ENCODE measurements at places on chromosomes 3 and 15.
A peak's percentile ranks its signal among the peaks of the same experiment; 100 is the strongest.

GRCh38 chr3:28280781-28281180 is 39.4 kb downstream of the CMC1 start:
- DNase-seq, result no peak

DNA sequence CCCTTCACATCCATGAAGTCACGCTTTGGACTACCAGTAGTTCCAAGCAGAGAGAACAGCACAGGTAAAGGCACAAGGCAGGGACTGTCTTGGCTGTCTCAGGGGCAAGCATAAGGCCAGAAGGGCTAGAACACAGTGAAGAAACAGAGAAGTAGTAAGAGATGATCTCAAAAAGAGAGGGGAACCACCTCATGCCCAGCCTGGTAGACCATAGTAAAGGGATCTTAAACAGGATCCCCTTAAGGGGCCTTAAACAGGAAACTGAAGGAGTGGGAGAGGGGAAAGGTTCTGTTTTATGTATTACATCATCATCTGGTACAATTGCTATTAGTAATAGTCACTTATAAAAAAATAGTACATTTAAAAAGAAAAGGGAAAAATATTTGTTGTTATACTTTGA is 25.8 kb downstream of the P2RY1 start:
- DNase-seq, result no peak

GRCh38 chr3:53346514-53346913 is 829 bp downstream of the DCP1A start:
- peak; percentile 24 for DNase-seq

DNA sequence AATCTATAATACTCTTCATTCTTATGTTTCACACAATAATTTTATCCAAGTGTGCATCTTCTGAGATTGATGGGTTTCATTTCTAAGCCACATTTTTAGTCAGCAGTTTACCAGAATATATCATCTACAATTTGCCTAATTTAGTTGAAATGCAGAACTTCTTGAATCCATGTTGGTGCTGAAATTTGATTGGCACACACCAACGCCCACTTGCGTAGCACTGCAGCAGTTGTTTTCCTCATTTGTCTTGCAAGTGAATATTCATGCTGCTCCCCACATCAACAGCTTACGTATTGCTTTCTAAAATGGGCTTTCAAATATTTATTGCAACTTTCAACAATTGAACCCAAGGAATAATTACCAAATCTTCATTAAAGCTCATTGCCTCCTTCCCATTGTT is 87.8 kb upstream of the CTDSPL start:
- no peak for DNase-seq

DNA sequence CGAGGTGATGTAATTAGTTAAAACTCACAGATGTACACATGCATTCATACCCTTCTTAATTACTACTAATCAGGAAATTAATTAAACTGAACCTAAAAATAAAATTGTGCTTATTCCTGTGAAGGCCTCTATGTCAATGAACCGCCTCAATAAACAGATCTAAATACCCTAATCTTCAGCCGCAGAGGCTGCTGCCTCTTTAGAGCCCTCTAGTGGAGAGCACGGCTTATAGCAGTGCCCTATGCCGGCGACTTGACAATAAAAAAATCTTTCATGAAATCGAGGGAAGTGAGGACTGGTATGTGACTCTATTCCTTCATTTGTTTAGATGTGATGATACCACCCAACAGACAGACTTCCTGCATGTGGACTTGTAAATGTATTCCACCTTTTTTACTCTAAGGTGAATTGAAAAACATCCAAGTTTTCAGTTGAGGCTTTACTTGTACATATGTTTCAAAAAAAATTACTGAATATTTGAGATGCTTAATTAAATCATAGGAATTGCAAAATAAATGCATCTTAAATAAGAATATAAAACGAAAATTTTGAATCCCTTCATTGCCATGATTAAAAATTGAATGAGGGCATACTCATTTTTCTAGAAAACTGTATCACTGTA is 8.3 kb upstream of the EPHA3 start:
- DNase-seq, result peak; percentile 19

DNA sequence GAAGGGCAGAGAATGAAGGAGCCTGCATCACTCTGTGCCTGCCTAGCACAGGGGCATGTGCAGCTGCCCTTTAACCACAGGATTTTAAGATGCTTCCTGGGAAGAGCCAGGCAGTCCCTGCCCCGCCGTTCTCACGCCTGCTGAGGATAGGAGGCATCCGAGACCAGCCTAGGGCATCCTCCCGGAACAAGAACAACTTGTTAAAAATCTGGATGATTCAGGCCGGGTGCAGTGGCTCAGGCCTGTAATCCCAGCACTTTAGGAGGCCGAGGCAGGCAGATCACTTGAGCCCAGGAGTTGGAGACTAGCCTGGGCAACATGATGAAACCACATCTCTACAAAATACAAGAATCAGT is 15.2 kb downstream of the NRROS start:
- DNase-seq, result no peak

DNA sequence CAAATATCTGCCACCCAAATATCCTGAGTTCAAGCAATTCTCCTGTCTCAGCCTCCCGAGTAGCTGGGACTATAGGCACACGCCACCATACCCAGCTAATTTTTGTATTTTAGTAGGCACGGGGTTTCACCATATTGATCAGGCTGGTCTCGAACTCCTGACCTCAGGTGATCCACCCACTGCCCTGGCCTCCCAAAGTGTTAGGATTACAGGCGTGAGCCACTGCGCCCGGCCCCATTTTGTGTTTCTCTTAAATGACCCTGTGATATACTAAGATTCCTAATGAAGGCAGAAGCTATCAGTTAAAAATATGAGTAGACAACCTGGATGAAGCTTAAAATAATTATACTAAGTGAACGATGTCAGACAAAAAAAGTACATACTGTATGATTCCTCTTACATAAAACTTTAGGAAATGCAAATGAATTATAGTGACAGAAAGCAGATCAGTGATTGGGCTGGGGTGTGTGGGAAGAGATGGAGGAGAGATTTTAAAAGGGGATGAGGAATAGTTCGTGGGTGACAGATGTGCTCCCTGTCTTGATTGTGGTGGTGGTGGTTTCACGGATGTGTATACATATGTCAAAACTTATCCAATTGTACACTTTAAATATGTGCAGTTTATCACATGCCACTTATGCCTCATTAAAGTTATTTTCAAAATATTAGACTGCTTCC is 3.8 kb upstream of the KLHL40 start:
- no peak for DNase-seq

DNA sequence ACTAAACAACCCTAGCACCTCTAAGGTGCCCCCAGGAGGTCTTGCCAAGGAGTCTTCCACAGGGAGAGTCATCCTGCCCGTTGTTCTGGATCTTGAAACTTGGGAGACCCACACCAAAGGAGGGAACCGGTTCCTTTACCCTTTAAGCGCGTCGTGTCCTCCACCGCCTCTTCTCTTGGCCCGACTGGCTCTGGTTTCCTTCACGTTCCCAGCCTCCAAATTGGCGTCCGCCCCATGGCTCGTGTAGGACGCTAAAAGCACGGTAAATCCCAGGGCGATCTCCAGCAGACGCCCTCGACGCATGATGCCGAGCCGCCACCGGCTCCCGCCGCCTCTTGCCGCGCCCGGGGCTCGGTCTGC is 1.1 kb downstream of the FBN1 start:
- DNase-seq, result no peak

Data from HTR-8/SVneo (cell line).